Upper lobe of right lung (tissue), 1 donor: ENCODE measurements at places on chromosomes 6 and 20. TPM values are rescaled to one million over a fixed set of nuclear protein-coding genes. Genes with fewer than 3 reads are reported as not detected.

Gene C4B
- 166 TPM for total RNA-seq

- DNase-seq: no peak
Observed at GRCh38 chr6:19599796-19600464, 237.2 kb upstream of the ID4 start.

DNA sequence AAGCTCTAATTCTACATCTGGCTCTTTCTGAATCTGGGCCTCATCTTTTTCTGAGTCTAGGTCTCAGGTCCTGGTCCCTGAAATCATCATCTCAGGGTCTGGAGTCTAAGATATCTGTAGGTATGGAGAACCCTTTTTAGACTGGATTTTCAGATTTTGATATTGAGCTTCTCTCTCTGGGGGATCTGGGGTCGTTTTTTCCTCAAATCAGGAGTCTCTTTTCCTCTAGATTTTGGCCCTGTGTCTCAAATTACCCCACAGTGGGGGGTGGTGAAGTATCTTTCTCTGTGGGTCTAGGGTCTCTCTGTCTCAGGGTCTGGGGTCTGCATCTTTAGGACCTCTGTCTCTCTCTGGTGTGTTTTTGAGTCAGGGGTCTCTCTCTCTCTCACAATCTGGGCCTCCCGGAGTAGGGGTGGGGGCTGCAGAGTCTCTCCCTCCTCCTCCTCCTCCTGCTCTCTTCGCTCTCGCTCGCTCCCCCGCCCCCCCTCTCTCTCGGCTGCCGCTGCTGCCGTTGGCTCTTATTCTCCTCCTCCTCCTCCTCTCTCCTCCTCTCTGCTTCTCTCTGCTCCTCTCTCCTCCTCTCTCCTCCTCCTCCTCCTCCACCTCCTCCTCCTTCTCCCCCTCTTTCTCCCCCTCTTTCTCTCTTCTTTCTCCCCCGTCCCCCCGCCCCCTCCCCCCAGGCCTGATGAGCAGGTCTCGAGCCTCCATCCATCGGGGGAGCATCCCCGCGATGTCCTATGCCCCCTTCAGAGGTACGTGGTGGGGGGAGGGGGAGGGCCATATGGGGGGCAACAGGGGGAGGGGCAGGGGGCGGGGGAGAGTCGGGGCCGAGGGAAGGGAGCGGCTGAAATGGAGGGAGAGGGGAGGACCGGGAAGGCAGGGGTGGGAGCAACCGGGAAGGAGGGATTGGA, at the start of gene SYNGAP1:
TSS of gene SYNGAP1 (plus strand) at position 486 of the 911 bp plus-strand sequence. CDS start at position 686, 200 bp downstream.
- no peak for DNase-seq

- no peak for DNase-seq
Observed at GRCh38 chr6:162119341-162119740, 608.2 kb downstream of the PRKN start.

- DNase-seq: no peak
Observed at GRCh38 chr6:47016261-47016660, 25.9 kb downstream of the ADGRF1 start.

DNA sequence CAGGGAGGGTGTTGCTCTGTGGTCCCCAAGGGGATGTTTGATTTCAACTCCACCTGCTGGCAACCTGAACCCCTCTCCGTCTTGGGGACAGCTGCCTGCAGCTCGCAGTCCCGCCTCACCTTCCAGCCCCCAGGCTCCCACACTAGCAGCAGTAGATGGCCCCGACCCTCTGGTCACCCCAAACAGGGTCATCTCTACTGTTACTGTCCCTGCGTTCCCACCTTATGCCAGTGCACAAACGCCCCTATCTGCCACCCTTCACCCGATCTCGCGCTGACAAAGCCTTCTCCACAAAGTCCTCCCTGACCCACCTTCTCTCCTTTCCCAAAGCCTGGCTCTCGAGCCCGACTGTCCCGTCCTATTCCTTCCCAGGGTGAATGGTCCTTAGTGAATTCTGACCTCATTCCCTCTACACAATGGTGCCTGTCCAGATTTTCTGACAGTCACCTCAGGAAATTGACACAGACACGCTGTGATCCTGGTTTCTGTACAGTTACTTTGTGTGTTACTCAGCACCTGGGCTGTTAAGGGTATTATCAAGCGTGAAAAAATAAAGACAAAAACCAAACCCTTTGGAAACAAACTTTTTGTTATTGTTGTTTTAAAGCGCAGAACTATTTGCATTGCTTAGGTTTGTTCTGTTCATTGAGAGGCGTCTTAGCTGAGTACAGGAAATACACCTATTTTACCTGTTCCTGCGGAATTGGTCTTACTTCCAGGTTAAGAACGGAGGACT, 728 bp downstream of the FUT9 start:
- DNase-seq: no peak

GRCh38 chr6:722608-723007, 29.7 kb upstream of the EXOC2 start:
- no peak for DNase-seq

GRCh38 chr6:155085582-155086257, 90.6 kb downstream of the TIAM2 start:
- DNase-seq: no peak
